NCI-H1105 treated with DMSO at 0.1 percent for 48 hours (cell line): ENCODE measurements at places on chromosomes 2 and 18.

GRCh38 chr2:55776479-55776878 lies 82.8 kb upstream of the PNPT1 start:
- no peak for DNase-seq

GRCh38 chr2:39875914-39876267 lies 96.8 kb upstream of the THUMPD2 start:
- no peak for DNase-seq

GRCh38 chr2:39017334-39017733 lies 103.5 kb downstream of the SOS1 start:
- DNase-seq = no peak

- no peak for DNase-seq
Measured at GRCh38 chr2:151239624-151240023, 22.0 kb downstream of the RBM43 start.

DNA sequence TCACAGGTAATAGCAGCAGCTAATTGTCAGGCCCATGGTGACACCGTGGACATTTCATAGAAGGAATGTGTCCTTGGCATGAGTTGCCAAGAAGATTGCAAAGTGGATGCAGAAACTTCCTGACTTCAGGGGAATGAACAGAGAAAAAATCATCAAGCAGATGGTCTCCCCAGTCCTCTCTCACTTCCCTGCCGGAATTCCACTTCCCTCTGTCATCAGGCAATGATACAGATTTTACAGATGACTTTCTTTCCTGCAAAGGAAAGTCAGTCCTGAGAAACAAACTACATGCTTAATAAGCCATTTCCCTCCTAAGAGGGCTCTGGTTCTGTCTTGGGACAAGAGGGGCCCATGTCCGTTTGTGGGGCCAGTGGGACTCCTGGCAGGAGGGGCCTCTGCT lies 45.7 kb downstream of the KCNF1 start:
- no peak for DNase-seq

GRCh38 chr18:67301592-67301991 lies 214.9 kb downstream of the DSEL start:
- no peak for DNase-seq

DNA sequence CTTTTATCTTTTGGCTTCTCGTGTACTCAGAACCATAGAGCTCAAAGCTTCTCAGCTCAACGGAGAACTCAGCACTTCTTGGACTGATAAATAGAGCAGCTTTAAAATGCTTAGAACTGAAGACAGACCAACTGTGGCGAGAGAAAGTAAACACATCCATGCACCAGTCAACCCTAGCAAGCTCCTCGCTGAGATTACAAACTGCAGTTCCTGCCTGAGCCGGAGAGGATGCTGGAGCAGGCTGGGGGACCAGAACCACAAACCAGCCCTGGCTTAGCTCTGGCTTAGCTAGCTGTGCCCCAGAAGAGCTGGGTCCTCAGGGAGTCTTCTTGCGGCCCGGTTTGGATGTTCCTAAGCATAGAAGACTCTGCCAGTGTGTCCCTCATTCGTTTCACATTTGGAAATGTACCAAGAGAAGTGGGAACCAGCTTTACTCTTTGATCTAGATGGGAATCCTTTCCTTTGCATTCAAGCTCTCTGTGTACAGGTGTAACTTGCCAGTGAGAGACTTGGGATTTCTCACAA lies 5.6 kb downstream of the PAX8 start:
- DNase-seq = no peak
